ENCODE measurements at places on chromosomes 1 and 21. TPM values are rescaled to one million over a fixed set of nuclear protein-coding genes. Genes with fewer than 3 reads are reported as not detected.

Gene OR10J1
- total RNA-seq, result not detected

GRCh38 chr1:156359973-156360372 is 9.0 kb upstream of the RHBG start:
- no peak for DNase-seq

DNA sequence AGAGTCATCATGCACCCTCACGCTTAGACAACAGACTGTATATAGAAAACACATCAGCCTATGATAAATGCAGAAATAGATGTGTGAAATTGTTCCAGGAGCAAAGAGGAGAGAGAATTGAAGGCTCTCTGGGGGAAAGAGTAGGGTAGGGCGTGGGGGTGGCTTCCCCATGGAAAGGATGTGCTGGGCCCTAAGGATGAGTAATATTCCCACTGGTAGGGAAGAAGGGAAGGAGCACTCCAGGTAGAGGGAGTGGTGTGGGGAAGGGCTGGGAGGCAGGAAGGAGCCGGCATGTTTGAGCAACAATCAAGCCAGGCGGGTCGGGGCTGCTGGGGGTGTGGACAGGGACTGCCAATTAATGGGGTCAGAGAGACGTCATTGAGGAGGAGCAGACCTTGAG is 10.1 kb upstream of the DISP3 start:
- no peak for DNase-seq

DNA sequence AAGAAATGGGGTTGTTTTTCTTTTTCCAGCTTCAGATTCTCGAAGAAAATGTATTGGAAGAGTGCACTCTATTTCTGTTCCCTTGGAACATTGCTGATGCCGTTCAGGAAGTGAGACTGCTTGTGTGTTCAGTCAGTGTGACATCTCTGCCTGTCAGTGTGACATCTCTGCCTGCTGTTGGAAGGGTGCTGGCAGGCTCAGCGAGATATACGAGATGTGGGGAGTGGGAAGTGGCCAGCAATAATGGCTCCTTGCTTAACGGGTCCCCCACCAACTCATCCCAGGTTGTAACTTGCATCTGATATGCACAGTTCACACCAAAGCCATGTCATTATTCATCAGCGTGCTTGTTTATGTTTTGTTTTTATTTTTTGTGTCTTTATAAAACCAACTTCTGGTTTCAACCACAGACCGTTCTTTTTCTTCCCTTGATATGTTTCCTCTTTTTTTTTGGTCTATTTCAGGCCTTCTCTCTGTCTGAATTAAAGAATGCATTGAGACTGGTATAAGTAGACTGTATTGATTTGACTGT is 145.4 kb downstream of the GALNT2 start:
- no peak for DNase-seq

DNA sequence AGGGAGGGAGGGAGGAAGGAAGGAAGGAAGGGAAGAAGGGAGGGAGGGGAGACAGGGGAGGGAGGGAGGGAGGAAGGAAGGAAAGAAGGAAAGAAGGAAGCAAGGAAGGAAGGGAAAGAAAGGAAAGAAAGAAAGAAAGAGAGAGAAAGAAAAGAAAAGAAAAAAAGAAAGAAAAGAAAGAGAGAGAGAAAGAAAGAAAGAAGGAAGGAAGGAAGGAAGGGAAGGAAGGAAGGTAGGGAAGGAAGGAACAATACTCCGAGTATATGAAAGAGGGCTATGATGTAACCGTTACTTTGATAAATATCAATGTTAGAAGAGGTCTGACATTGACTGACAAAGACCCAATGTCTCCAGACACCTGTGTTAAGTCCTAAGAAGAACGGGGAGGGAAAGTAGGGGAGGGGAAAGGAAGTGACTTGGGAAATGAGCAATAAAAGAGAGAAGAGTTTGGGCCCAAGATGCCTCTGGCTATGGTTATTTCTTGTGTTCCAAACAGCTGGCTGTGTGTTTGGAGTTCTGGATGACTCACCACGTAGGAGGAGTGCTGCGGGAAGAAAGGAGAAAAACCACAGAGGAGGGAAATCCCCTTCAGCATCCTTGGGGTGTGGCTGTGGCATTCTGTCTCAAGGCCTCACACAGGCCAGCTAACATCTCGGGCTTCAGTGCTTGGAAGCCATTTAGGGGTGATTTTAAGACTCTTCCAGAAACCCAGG is 37.0 kb upstream of the RXRG start:
- no peak for DNase-seq

DNA sequence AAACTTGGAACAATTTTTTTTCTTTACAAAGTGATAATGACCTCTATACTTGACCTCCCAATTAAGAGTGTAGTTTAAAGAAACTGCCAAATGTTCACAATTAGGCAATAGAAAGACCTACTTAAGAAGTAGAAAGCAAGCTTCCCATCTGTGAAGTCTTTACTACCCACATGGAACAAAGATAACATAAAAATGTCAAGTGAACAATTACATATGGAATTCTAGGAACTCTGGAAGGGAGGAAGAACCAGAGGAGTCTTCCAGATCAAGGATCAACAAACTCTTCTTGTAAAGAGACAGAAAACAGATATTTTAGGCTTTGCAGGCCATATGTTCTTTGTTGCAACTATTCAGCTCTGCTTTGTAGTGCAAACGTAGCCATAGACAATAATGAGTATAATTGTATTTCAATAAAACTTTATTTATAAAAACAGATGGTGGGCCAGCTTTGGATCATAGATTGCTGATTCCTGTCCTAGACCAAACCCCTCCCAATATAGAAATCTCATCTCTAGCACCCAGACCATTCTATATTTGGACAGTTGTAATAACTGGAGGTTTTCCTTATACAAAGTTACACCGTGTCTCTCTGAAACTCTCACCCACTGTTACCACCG is 68.4 kb upstream of the MAGI3 start:
- no peak for DNase-seq

DNA sequence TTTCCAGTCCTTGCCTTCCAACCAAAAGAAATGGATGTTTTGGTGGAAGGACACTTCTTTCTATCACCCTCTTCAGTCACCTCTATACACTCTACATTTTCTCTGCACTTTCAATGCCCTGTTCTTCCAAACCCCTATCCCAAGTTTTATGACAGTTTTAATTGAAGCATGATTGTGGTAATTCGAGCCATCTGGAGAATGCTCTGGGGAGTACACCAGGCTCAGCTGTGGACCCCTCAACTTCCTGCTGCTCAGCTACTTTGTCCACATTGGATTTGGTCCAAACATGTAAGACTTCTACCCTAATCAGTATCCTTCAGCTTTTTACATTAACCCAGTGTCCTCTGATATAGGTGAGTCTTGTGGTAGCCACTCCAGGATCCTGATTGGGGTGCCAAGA is 129.6 kb downstream of the SYT2 start:
- DNase-seq, result no peak

GRCh38 chr1:87462894-87463293 is 134.2 kb downstream of the LMO4 start:
- DNase-seq, result no peak

DNA sequence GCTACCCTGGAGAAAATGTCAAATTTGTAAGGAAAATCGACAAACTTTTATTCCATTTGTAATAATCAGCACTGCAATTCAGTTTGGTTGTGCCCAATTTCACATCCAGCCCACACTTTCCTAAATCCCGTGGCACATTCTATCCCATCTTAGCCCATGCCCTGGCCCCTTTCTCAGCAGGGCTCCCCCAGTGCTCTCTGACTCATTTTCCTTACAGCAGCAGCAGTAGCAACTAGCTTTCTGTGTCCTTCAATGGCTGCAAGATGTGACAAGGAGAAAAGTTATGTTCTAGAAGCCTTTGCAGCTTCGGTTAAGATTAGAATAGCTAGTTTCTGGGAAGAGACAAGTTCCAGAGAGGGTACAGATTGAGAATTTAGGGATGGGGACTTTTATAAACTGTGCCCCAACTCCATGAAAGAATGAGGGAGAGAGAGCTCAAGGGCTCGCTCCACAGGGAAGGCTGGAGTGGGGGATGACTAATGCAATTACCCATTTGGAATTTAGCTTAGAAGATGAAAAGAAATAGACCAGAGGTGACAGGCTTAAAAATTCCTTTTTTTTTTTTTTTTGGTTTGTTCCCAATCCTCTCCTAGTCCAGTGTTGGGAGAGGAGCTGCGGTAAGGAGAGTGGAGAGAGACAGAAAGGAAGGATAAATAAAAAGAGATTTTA is 47.0 kb upstream of the POU2F1 start:
- no peak for DNase-seq
